IPS-NIHi11 (cell line): ENCODE measurements at places on chromosomes 6 and 20.
A peak's percentile ranks its signal among the peaks of the same experiment; 100 is the strongest.

DNA sequence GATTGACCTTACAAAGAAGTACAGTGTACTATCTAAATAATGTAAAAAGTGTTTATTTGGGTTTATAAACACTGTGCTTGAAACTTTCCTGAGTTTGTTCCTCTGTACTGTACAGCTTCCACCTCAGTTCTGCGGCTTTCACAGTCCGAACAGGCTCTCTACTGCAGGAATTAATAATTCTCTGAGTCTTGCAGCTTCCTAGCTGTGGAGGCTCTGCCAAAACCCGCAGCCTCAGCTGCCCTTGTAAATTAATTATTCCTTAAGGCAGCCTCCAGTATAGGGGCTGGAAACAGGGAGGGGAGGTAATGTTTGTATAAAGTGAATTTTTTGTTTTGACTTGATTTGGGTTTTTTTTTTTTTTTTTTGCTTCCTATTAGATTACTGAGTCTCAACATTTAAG, 19.2 kb downstream of the TSPYL4 start:
- DNase-seq: no peak

DNA sequence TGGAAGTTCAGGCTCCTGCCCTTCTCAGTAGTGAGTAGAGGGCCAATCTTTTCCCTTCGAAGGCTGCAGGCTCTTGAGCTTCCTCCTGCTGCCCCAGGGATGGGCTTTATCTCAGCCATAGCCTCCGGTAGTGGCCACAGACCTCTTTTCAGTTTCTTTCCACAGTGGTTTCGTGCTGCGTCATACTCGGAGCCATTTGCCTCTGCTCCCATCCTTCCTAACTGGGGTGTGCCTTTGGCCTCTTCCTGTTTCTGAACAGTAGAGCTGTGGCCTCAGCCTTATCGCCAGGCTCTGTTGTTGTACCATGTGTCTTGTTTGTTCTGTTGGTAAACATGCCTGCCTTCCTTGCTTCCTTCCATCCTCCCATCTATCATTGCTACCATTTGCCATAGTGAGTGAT, 54.1 kb downstream of the TULP4 start:
- no peak for DNase-seq

DNA sequence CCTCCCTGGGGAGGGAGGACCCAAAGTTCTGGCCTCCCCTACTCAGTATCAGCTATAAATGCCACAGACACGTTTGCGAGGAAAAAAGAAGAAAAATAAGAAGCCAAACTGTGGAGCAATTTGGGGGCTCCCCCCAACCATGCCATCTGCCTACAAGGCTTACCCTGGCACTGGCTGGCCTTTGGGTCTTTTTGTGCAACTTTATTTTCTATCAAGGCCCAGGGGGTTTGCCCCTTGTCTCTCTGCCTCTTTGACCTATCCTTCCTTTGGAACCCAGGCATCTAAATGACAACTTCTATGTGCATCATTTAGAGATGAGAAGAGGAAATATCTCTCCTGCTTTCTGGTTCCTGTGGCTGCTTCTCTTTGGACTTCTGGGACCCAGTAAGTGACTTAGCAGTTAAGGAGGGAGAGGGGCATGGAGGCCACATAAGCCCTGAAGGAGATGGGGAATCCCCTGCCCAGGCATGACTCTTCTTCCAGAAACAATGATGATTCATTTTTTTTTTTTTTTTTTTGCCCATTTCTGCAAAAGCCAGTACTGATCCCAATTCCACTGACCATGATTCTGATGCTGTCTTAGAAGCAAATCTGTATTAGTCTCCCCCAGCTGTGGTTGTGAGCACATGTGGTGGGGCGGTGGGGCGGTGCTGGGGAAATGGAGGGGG, at the start of gene MUC22:
Gene MUC22 (plus strand): TSS at position 82 of the 668 bp plus-strand sequence. CDS start 233 bp downstream, at position 315.
- DNase-seq: no peak

DNA sequence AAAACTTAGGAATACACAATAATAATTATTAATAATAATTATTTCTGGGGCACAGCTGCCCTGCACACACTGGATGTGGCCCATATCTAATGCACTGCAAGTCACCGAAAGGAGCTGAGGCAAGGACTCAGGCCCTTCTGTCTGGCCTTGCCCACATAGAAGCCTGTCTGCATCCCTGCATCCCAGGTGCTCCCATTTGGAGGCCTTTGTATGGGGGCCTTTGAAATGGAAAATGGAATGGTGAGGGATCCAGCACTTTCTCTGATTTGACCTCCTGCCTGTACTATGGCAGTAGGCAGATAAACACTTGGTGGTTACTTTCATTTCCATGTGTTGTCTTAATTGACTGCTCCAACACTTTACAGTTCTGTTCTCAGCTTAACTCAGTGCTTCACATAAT, 75.7 kb upstream of the PTCHD4 start:
- peak; percentile 21 for DNase-seq

- DNase-seq: peak; percentile 58
Measured at GRCh38 chr6:4772750-4773149, 3.5 kb upstream of the CDYL start.

DNA sequence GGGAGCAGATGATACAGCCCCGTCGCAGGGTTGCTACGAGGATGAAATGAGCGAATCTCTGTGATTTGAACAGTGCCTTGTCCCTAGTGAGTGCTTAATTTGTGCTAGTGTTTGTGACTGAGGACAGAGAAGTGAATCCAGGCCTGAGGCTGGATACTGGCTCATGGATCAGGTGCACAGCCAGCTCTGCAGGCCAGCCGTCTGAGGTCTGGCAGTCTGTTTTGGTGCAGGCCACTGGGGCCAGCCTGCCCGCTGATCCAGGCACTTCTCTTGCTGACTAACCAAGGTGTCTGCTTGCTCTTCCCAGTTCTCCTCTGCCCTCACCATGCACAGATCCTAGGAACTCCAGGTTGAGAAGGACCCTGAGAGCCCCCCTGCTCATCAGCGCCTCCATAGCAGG, 181.0 kb downstream of the LRFN2 start:
- no peak for DNase-seq

- DNase-seq: no peak
Measured at GRCh38 chr6:136069119-136069518, 181.0 kb downstream of the MTFR2 start.

GRCh38 chr20:6768228-6769140, 998 bp downstream of the BMP2 start:
- no peak for DNase-seq

DNA sequence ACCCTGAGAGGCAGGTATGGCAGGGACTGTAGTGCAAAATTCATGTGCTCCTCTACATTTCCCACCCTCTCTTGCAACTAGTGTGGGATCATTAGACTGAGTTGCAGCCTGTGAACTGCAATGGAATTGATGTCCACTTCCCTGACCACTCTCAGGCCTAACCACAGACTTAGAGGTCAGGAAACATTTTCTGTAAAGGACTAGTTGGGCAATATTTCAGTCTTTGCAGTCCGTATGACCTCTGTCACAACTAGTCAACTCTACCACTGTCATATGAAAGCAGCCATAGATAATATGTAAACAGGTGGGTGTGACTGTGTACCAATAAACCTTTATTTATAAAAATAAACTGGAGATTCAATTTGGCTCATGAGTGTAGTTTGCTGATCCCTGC, 134.4 kb upstream of the TOP1 start:
- DNase-seq: no peak

- DNase-seq: no peak
Measured at GRCh38 chr6:25485821-25486534, 166.0 kb upstream of the SCGN start.

- DNase-seq: no peak
Measured at GRCh38 chr6:3844097-3844463, 5.1 kb upstream of the FAM50B start.

DNA sequence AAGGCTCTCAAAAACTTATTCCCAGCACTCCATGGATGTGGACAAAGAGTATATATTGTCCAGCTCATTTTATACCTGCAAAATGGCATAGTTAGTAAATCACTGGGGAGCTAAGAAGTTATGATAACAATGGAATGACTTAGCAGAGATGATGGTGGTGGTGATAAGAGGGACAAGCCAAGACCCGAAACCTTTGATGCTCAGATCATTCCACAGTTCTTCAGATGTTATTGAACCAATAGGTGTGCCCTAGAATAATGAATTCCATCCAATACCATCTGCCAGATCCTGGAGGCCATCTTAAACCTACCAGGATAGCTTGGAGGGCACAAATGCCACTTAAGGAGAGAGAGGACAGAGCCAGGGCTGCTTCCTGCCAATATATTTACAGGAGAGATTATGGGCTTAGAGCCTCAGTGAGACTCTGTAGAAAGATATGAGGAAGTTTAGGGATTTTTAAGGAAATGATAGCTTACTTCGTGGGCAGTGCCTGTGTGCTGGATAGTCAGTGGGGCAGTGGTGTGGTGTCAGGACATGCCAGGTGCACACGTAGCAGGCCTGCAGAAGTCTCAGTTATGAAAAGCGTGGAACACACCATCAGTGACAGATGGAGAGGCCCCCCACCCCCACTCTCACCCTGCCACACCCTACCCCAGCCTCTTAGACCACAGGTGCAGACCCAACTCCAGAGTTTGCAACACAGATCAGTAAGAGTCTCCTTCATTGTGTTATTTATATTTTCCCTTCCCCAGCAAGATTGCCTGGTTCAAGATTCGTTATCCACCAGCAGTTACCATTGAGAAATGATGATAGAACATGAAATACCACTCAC, 209.7 kb upstream of the SUPT3H start:
- no peak for DNase-seq

- no peak for DNase-seq
Measured at GRCh38 chr20:24504331-24505285, 35.2 kb downstream of the SYNDIG1 start.

DNA sequence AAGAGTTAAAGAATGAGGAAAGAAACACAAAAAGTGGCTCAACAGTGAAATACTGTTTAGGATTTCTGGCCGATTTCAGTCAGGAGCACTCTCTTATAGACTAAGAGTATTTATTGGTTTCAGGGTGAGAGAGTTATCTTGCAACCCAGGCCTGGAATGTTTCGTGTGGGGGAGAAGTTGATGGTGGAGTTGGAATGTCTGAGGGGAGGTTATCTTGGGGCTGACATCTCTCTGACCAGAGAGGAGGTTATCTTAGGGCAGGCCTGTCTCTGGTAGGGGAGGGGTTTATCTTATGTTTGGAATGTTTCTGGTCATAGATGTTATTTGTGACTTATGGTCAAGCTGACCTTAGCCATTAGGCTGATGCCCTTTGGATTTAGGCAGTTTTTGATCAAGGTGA, 80.3 kb downstream of the HTR1B start:
- DNase-seq: no peak

DNA sequence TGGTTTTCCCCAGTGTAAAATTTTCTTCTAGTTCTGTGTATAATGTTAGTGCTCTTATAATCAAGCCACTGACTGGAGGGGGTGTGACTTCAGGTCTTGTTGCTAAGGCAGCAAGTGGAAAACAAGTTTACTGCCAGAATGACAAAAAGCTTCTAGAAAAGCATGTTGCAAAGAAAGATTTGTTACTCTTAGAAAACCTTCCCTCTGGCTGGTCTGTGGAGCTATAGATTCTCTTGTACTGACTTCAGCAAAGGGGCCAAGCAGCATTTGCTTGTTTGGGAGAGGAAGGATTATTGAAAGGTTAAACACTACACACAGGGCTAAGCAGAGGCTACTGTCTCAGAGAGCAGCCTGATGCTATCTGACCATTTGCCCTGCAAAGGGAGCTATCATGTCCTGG, 288.8 kb downstream of the BTBD9 start:
- DNase-seq: no peak

DNA sequence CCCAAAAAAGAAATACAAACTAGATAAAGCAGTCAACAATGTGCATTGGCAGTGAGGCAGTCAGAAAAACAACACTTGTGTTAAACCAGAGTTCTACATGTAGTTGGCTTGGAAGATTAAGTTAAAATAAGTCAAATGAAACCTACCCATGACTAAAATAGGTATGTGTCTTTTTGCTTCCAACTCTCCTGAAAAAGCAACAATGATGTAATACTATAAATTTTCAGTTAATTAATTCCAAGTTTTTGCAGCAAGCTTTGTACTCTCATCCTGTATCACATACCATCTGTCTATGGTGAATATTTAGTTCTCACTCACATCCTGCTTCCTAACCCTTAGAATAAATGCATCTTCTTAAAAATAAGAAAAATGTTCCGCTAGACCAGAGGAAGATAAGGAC, 261.5 kb downstream of the KIF16B start:
- no peak for DNase-seq

DNA sequence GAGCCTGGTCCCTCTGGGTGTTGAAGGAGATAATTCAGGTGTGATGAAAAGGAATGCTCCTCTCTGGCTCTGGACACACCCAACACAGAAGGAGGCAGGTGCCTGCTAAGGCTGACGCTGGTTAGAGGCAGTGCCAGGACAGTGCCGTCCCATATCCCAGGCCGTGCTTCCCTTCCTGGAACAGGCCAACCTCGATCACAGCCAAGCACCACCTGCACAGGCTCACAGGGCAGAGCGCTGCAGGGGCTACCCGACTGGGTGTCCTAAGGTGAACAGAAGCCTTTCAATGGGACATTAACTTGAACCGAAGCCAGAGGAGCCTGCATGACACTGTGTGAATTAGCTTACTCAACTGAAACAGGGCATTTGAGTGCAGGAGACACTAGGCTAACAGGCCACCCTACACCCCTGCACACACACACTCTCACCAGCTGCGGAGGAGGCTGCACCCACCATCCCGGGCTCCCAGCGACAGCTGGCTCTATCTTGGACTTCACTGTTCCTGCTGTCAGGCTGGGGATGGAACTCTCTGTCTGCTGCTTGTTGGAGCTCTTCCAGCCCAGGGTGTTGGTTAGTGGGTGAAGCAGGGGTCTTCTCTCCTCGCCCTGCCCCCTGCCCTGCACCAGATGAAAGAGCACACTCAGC, 347.2 kb downstream of the TAF4 start:
- no peak for DNase-seq

GRCh38 chr6:83073615-83074014, 6.1 kb downstream of the DOP1A start:
- DNase-seq: no peak

- peak; percentile 83 for DNase-seq
Measured at GRCh38 chr6:148599967-148600426, 146.8 kb upstream of the UST start.

- DNase-seq: no peak
Measured at GRCh38 chr6:133985970-133986369, 32.9 kb downstream of the TBPL1 start.

DNA sequence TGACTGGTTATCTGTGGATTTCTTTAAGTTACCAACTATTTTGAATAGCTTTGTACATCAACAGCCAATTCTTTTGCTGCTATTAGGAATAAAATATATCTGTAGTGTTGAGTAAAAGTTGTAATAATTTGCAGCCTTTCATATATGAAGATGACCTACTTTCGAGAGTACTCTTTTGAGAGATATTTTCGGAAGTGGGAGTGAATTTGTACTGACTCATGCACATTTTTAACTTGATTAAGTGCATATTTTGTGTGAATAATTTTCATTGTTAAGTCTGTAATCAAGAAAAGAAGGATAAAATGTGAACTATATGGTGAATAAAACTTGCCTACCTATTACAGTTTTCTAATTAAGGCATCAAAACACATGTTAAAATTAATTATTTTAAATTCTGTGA, 51.9 kb downstream of the L3MBTL3 start:
- DNase-seq: no peak

DNA sequence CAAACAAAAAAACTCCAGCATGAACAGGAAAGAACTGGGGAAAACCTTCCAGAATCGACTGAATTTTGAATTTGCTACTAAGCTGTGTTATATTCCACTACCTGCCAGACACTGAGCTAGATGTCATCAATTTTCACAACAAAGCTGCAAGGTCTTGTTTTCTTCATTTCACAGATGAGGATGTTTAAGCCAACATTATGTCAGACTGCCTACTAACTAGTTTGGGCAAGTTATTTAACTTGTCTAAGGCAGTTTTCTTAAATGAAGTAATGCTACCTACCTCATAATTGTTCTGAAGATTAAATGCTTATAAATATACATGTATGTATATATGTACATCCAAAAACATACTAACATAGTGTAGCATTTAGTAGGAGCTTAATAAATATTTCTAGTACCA, 144.4 kb downstream of the MMS22L start:
- no peak for DNase-seq

GRCh38 chr6:142879527-142879926, 65.4 kb downstream of the HIVEP2 start:
- no peak for DNase-seq
